ENCODE measurements at places on chromosomes 1 and 21.

DNA sequence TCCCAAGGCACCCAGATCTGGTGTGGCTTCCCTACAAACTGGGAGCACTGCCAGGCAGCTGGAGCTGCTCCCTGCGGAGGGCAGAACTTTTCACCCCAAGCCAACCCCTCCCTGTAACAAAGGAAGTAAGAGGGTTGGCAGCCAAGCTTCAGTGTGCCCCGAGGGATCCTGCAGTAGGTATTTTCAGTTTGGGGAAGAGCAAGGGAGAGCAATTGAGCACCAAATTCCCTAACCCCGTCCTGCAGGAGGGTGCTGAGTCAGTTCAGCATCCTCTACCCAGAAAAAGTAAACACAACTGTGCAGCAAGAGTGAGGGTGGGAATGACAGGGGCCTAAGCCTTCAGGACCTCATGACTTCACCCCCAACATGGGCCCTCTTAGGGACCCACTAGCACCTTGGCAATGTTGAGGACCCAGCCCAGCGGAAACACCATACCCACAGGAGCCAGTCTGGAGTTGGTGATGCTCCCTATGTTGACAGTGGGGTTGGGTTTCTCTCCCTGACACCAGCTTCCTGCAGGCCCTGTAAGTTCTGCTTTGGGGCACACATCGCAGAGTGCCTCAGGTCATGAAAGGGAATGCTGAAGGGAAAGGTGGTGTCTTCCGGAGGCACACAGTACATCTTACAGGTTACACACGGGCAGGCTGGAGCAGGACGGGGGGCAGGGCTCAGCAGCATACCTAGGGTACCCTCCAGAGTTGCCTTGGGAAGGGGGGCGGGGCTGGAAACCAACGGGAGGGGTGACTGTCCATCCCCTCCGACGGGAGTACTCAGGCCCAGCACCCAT is 14.8 kb downstream of the SH3BP5L start:
- no peak for DNase-seq

DNA sequence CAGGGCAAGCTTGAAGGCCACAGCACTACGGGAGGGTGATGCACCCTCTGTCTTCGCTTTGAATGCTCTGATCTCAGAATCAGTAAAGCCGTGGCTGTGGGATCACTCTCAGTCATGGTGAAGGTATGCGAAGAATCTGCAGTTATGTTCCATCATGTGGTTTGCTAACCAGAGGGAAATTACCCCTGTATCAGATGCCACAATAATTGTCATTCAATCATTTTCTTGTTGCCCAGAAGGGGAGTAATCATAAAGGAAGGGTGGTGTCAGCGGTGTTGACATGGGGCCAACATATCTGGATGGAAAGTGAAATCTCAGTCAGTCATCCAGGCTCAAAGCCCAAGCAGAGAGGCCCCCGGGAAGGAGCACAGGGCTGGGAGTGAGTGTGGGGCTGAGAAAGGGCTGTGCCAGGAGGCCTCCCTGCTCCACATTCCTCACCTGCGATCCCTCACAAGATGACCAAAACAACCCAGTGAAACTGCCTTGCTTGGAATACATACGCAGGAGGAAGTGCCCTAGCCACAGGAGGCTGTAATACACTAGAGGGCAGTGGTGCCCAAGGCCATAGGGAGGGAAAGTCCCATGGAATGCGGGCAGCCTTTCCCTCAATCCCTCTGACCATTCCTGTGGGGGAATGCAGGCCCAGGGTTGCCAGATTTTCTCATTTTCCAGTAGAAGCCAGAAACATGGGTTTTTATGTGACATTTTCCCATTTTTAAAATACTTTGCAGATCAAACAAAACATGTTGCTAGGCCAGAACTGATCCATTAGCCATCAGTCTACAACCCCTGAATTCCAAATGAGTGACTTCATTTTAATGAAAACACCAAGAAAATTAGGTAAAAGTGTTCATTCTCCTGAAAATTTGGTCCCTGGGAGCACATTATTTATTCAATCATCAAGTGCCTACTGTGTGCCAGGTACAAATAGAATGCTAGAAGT is 95.7 kb upstream of the VANGL1 start:
- DNase-seq = no peak

- DNase-seq = no peak
Observed at GRCh38 chr21:18986197-18986596, 582.6 kb upstream of the TMPRSS15 start.

- no peak for DNase-seq
Observed at GRCh38 chr1:97603776-97604175, 317.1 kb downstream of the DPYD start.

GRCh38 chr21:33402001-33402979 is 923 bp upstream of the IFNGR2 start:
- no peak for DNase-seq

DNA sequence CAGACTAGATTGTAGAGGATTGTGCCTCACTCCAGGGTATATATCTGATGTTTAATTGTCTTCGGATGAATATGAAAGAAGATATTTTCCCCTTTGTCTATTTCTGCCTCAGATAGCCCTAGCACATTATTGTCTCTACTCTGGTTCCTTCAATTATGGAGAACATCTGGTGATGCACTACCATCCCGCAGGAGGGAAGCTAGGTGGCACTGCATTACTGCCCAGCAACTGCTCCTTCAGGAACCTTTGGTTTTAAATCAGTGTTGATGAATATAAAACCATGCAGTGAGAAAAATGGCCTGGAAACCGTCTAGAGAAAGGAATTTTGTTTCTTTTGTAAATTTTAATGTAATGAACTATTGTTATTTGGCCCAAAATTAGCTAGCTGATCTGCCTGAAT is 68.5 kb downstream of the GPR88 start:
- no peak for DNase-seq

DNA sequence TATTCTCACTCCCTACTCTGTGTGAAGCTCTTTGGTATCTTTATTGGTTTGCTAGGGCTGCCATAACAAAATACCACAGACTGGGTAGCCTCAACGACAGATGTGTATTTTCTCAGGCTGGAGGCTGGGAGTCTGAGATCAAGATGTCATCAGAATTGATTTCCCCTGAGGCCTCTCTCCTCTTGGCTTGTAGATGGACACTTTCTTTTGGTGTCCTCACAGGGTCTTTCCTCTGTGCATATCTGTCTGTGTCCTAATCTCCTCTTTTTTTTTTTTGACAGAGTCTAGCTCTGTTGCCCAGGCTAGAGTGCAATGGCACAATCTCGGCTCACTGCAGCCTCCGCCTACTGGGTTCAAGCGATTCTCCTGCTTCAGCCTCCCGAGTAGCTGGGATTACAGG is 71.4 kb upstream of the KCNJ6 start:
- no peak for DNase-seq

DNA sequence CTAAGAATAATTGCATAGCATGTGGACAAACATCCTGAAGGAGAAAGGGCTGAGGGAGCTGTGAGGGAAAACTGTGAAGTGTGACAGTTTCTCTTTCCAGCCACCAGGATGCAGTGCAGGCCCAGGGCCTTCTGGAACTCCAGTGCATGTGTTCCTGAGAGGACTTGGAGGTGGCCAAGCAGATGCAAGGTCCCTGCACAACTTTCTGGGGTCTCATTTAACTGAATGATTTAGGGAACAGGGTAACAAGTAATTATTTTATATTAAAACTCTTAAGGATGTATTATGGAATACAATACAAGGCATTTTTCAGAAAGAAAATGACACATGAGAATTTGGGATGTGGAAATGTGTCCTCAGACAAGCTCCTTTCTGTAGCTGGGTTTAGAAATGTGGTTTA is 61.2 kb upstream of the MCOLN3 start:
- DNase-seq = peak; percentile 3

DNA sequence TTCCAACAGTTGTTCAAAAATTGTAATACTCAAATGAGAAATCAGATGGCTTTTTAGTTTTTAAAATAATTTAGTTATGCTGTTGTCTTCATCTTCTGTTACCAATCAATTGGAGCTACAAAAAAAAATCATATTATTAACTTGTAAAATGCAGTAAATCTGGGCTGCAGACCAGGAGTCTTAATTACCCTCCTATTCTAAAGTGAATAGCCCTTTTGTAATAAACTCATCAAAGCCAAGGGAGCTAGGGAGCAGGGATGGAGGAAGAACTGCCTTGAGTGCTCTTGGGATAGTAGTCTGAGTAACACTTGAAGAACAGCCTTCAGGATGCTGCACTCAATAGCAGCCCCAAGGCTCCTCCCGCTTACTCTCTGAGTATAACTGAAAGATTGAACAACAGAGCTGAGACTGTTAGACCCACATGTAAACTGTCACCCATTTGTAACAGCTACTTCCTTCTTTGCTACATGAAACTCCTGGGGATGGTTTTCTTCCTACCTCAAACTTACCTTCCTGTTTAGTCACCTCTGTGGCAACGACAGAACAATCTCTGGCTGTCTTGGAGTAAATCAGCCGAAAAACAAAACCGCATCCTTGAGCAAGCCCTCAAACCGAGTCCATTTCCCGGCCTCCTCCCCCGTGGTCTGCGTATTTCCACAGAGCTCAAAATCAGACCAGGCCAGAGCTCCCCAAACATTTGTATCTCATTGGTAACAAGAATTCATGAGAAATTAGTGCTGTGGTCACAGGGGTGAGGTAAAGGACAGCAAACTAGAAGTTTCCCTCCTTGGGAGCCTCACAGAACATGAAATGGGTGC is 55.9 kb downstream of the CD58 start:
- no peak for DNase-seq

GRCh38 chr1:222654849-222655248 is 37.0 kb downstream of the MIA3 start:
- peak; percentile 32 for DNase-seq

All from stimulated activated CD8-positive, alpha-beta memory T cell treated with anti-CD3 and anti-CD28 coated beads, Interleukin-4, amount 100 ng/mL, for 1 hour (primary cell).